IMR-90 (cell line): ENCODE measurements at places on chromosomes 3 and 15. TPM values are rescaled to one million over a fixed set of nuclear protein-coding genes. Genes with fewer than 3 reads are reported as not detected.
A peak's percentile ranks its signal among the peaks of the same experiment; 100 is the strongest.

DNA sequence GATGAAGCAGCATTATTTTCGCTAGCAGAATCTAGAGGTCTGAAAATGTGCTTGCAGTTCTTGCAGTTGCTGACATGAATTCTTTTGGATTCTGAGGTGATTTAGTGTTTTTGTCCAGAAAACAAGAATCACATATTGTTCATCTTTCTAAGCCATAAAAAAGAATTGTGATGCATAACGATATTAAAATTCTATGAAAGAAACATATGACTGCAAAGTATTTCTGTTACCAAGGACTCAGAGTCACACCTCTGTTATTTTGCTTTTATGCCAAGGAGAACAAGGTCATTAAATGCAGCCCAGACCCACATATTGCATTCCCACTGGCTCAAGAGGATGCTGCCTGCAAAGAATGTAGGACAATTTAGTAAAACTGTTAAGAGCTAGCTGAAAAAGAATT is 299.8 kb upstream of the GPR149 start:
- no peaks in the 10 kb centered on the region for H3K36me3 ChIP-seq
- no peak overlapping the region for H3K4me3 ChIP-seq
- no peak for DNase-seq
- H3K4me1 ChIP-seq = no peaks in the 10 kb centered on the region

GRCh38 chr15:57422113-57422754 is 45.9 kb downstream of the CGNL1 start:
- H3K27ac ChIP-seq = no peak overlapping the region
- no peak overlapping the region for H3K4me3 ChIP-seq
- no peaks in the 10 kb centered on the region for H3K36me3 ChIP-seq
- peaks cover 23% of the 10 kb centered on the region for H3K27me3 ChIP-seq

DNA sequence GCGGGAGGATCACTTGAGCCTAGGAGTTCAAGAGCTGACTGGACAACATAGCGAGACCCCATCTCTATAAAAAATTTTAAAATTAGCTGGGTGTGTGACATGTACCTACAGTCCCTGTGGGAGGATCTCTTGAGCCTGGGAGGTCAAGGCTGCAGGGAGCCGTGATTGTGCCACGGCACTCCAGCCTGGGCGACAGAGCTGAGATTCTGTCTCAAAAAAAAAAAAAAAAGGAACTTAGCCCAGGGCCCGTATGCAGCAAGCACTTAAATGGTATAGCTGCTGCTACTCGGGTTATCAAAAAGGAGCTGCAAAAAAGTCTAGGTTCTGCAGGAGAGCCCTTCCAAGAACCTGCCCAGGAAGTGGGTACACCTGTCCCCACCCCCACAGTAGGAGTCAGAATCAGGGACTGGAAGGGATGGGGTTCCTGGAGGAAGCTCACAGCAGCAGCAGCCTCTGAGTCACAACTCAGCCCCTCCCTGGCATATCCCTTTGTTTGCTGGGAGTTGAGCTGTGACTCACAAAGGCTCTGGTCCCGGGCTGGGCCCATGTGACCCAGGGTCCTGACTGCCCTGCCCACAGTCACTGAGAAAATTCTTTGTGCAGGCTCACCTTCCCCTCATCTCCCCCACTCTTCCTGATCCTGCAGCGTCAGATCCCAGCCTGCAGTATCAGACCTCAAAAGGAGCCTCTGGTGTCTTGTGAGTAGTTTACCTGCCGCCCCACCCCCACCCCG is at the start of gene SPATA12:
TSS of gene SPATA12 (plus strand) at position 576 of the 733 bp plus-strand sequence. CDS start 13,031 bp downstream, outside the sequence.
- no peak within 1 kb of the TSS for H3K4me3 ChIP-seq
- H3K4me1 ChIP-seq = peaks cover 2% of the 10 kb centered on the region; the same call in 1 of the 2 replicates
- no peak within 1 kb of the TSS for H3K27ac ChIP-seq
- no peaks in the 10 kb centered on the region for H3K27me3 ChIP-seq

DNA sequence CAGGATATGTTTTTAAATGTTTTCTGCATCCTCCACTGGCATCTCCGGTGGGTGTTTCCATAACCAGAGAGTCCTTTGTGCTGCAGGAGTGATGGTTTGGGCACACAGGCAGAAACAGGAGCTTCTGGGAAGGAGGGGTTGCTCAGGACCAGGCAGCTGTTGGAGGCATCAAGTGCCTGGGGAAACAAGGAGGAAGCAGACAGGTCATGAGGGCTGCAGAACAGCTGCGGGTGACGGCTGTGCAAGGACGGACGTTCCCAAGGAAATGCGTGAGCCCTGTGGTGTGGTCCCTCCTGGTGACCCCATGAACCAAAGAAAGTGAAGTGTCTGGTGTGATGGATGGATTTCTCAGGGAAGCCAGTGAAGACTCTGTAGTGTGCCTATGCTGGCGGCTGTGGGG is 61.2 kb upstream of the TNFAIP8L3 start:
- H3K4me1 ChIP-seq = no peaks in the 10 kb centered on the region
- DNase-seq = no peak
- H3K27me3 ChIP-seq = peaks cover 55% of the 10 kb centered on the region
- H3K4me3 ChIP-seq = no peak overlapping the region
- no peaks in the 10 kb centered on the region for H3K36me3 ChIP-seq

DNA sequence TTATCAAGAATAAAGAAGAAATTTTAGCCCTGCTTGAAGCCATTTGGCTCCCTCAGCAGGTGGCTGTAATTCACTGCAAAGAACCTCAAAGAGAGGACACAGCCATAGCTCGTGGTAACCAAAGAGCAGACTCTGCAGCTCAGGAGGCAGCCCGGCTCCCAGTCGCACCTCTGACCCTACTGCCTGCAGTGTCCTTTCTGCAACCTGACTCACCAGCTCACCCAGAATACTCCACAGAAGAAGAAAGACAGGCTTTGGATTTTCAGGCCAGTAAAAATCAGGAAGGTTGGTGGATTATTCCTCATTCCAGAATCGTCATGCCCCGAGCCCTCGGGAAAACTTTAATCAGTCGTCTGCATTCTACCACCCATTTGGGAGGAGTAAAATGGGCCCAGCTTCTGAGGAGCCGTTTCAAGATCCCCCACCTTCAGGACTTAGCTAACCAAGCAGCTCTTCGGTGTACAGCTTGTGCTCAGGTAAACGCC is 38.6 kb downstream of the ZBTB11 start:
- no peak overlapping the region for H3K27ac ChIP-seq
- H3K4me3 ChIP-seq = no peak overlapping the region
- no peaks in the 10 kb centered on the region for H3K36me3 ChIP-seq
- no peak for DNase-seq
- H3K4me1 ChIP-seq = no peaks in the 10 kb centered on the region

GRCh38 chr15:74460298-74460697 is 662 bp downstream of the UBL7 start:
- peaks cover 6% of the 10 kb centered on the region; the same call in 1 of the 2 replicates for H3K4me1 ChIP-seq
- DNase-seq = no peak
- H3K36me3 ChIP-seq = peaks cover 4% of the 10 kb centered on the region; the same call in 1 of the 2 replicates
- H3K27me3 ChIP-seq = no peaks in the 10 kb centered on the region
- peak overlapping the region; percentile 84 for H3K4me3 ChIP-seq

DNA sequence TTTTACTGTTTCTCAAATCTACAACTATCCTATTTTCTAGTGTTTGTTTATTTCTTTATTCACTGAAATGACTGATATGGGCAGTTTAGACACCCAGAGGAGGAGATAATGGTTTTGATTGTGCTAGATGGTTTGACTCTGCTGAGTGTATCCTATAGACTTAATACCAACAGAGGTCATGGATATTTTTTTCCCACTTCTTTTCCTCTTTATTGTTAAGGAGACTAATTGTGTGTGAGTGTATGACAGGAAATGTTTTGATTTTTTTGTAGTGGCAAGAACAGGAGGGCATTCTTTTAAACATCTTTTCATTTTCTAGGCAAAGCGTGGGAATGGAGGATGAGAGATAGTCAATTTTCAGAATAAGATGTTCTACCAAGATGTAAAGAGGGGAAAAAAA is 223.5 kb downstream of the CHST2 start:
- no peak for DNase-seq
- H3K27me3 ChIP-seq = no peaks in the 10 kb centered on the region

Gene LTF
- not detected in 2 replicates for total RNA-seq

Gene STAB1
- not detected in 2 replicates for total RNA-seq

Gene FANCD2
- 18.9 and 19.7 TPM in 2 replicates for total RNA-seq
